ENCODE measurements at places on chromosomes 5 and 9.

GRCh38 chr9:19641046-19641445 is 147.8 kb downstream of the SLC24A2 start:
- no peak for DNase-seq

DNA sequence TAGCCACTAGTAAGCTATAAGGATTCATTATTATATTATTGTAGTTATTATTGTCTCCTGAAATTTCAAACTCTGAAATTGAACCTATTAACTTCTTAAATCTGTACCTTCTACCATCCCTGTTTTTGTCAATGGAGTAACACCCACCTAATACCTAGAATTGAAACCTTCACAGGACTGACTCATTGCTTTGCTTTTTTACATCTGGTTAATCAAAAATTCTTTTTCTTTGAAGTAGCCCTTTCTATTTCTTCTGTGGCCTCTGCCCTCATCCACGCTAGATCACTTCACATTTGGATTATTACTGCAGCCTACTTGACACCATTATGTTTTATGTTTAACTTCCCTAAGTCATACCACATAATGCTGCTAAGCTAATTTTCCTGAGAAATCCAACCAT is 35.6 kb downstream of the RBM27 start:
- no peak for DNase-seq

DNA sequence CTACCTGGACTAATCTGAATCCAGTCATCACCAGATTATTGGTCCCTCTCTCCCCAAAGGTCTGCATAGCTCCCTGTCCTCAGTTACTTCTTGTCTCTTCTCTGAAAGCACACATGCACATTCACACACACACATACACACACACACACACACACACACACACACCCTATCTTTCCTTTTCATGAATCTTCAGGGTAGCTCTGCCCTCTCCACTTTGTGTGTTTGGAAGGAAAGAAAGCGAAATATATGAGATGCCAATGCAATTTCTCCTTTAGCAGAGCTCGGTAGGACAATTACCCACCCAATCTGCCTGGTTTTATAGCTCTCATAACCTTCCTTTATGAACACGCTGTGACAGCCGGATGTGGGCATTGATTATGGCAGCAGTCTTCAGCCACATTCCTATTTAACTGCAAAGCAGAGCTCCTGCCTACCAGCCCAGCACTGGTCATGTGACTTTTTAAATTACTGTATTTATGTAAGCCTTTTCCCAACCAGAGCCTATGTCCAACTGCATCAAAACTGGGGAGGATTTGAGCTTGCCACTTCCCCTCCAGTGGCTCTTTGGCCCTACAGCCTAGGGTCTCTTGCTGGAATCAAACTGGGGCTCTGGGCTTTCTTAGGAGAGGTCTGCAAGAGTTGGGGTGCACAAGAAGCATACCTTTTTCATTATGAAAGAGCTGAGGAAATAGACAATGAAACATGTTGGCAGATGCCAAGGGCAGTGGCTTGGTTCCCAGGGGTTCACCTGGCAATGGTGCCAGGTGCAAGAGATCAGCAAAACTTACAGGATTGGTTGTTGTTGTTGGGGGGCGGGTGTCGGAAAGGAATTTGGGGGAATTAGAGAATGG is 20.8 kb upstream of the MATR3 start:
- DNase-seq, result no peak

GRCh38 chr9:76181781-76182180 is 212.4 kb downstream of the RFK start:
- DNase-seq, result no peak

- DNase-seq, result no peak
Measured at GRCh38 chr9:94166976-94167346, 82.7 kb downstream of the PTPDC1 start.

DNA sequence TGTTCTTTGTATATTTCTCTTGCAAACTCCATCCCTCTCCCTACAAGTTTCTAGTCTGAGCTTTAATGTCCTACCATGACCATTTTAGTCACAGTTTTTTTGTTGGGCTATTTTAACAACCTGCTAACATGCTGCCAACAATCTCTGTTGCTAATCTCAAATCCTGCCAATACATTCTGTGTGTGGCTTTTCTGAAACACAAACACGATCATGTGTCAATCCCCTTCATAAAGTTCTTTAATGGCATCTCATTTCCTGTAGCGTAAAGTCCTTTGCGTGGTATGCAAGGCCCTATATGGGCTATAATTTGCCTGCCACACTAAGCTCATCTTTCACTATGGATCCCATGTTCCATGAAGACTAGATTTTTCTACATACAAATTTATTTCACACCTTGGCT is 180.6 kb downstream of the CWC27 start:
- no peak for DNase-seq

DNA sequence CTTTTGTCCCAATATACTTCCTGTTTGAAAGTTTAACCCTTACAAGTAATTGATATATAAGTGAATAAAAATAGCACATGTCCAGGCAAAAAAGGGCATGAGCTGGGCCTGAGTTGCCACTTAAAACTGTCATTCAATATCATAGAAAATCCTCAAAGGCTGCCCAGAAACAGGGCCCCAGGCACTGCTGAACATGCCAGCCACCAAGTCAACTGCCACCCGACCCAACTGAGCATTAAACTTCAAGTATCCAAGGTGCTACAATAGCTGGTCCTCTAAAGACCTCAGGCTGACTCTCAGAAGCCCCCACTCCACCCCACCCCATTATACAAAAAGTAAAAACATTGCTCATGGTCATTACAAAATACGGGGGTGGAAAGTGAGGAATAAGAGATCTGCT is 83.7 kb downstream of the CEMIP2 start:
- DNase-seq, result no peak

GRCh38 chr5:36323926-36324781 is 22.5 kb upstream of the RANBP3L start:
- DNase-seq, result no peak

DNA sequence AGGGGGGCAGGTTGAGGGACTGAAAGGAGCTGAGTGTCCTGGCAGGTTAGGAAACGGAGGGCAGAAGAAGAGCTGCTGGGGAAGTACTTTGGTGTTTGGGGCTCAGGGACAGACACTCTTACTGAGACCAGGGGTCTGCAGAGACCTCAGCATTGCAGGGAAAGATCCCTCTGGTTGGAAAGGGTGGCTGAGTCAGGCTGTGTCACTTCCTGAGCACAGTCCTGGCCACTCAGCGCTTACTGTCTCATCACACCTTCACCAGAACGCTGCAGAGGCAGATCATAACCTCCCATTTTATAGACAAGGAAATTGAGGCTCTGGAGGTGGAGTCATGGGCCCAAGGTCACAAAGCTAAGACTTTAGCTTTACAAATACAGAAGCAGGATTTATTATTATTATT is 54.3 kb downstream of the LMX1B start:
- DNase-seq, result no peak

Data from NCI-H2171 treated with DMSO at 0.1 percent for 48 hours (cell line).